ENCODE measurements at places on chromosomes 5 and 9.

- no peak for DNase-seq
Measured at GRCh38 chr5:3818624-3819023, 223.0 kb downstream of the IRX1 start.

- no peak for DNase-seq
Measured at GRCh38 chr5:153211076-153211475, 279.4 kb upstream of the GRIA1 start.

DNA sequence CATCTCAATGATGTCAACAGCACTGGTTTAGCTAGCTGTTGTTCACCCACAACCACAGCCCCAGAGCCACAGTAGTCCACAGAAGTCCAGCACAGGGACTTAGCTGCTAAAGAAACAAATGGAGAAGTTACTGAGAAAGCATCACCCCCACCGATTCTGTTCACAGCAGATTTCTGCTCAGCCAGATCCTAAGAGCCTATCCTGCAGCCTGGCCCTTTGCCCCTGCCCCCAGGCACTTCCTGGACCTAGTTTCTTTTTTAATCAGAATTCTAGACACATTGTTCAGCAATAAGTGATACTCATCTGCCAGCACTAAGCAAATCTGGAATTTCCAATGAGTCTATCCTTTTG is 7.4 kb downstream of the B4GALT1 start:
- DNase-seq, result no peak

GRCh38 chr5:1367149-1367548 is 22.2 kb upstream of the CLPTM1L start:
- no peak for DNase-seq

- no peak for DNase-seq
Measured at GRCh38 chr9:129569502-129570449, 51.1 kb downstream of the C9orf50 start.

GRCh38 chr5:151054709-151055108 is 26.1 kb downstream of the TNIP1 start:
- no peak for DNase-seq

DNA sequence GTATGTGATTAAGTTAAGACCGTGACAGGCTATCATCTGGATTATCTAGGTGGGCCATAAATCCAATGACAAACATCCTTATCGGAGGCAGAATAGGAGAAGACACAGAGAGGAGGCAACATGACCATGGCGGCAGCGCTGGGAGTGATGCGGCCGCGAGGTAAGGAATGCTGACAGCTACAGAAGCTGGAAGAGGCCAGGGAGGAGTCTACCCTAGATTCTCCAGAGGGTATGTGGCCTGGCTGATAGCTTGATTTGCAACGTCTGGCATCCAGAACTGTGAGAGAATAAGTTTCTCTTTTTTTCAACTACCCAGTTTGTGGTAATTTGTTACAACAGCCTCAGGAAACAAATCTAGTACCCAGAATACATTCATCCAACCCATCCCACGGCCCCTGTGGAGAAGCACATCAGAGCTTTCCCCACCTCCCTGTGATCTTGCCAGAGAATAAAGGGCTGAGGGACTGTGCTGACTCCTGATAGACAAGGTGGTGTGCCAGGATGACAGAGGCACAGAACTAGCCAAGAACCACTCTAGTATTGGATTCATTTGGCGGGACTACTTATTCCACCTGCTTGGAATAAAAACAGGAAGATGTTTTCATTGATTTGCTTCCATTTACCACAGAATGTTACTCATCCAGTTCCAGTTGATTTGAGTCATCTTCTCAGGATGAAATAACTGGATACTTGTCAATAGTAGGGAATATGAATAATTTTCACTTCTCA is 187.4 kb downstream of the MAN2A1 start:
- DNase-seq, result no peak

DNA sequence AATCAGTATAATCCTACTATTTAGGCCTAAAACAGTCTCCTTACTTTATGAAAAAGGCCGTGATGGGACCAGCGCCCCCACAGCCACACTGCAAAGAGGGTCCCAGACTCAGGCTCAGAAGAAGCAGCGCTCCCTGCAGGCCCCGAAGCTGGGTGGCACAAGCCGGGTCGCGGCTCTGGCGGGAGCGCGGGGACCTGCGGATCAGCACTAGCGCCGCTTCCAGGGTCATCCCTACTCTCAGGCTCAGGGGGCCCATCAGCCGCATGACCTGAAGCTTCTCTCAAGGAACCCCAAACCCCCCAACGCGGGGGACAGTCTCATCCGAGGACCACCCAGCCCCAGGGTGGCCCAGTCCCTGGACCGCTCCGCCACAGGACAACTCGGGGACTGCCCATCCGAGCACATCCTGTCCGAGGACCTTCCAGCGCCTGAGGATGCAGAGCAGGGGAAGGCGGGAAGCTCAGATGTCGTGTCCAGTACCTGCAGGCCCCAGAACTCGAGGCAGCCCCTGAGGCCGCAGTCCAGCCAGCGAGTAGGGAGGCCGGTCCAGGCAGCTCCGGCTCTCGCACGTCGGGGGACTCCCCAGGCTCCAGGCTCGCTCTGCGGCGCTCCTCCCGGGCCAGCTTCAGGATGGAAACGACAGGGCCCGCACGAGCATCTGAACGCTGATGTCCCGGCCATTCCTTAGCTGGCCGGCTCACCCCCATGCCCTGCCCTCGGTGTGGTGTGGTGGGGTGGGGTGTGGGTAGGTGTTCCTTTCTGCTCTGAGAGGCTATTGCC is 32.4 kb upstream of the CDK20 start:
- DNase-seq, result no peak

DNA sequence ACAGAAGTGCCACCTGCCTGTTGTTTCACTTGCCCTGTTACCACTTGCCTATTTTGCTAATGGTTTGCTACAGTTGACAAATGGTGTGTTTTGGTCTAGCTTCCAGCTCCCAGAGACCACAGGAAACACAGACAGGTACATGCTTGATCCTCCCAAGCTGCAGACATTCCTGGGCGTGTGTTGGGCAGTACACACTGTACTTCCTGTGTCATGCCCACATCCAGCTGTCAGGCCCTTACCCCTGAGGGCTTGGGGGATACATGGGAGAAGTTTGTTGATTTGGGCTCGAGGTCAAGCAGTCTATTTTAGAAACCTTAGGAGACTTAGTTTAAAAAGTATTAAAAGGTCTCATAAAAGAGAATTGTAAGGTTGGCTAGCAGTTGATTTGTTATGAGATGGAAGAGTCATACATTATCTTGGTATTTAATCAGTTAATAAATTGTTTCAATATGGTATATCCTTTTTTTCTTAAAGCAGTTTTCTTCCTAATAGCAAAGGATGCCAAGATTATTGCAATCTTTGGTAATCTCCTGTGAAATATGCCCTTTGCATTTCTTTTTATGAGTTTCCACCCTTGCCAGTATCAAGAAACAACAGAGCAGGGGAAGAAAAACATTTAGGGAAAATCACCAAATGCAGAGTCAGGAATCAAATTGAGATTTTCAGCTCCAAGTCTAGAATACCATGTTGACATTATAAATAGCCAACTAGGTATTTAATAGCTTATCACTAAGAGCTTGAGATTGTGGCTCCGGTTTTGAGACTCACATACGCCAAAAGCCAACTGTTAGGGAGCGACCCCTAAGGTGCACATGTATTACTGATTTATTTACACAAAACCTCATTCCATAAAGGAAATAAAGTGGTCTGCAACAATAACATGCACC is 52.3 kb upstream of the CD180 start:
- DNase-seq, result no peak

DNA sequence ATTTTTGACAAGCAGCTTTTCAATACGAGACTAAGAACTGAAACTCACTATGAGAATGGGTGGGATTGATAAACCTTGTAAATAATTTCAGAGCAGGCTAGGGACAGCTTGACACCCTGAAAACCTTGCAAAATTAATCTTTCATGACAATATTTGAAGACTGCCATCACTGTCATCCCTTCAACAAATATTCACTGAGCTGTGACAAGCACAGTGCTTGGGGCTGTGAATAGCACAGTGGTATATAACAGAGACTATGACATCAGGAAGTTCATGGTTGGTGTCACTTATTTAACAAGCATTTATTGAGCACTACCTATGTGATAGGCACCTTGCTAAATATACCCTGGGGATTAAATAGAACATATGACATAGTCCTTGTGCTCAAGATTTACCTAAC is 741.0 kb upstream of the RIOK2 start:
- DNase-seq, result no peak

GRCh38 chr9:79492092-79493009 is 79.4 kb upstream of the TLE4 start:
- DNase-seq, result no peak

GRCh38 chr5:35828082-35828598 is 28.6 kb upstream of the IL7R start:
- DNase-seq, result no peak

DNA sequence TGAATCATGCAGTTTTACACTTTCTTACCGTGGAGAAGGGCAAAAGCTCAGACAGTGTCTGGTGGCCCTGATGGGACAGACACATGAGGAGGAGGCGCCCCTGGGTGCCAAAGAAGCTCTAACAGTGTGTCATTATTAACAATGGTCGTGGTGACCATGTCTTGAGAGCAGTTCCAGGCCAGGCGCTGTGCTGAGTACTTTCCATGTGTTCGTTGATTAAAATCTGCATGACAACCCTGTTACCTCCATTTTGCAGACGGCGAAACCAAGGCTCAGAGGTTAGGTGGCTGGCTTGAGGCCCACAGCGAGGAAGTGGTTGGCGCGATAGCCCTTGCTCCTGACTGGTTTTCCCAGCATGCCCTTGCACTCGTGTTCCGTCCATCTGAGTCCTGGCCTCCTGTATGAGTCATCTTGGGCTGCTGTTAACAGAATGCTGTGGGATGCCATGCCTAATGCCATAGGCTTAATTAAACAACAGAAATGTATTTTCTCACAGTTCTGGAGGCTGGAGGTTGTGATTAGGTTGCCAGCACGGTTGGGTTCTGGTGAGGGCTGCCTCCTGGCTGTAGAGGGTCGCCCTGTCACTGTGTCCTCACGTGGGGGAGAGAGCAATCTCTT is 92.0 kb downstream of the AMBP start:
- DNase-seq, result no peak

DNA sequence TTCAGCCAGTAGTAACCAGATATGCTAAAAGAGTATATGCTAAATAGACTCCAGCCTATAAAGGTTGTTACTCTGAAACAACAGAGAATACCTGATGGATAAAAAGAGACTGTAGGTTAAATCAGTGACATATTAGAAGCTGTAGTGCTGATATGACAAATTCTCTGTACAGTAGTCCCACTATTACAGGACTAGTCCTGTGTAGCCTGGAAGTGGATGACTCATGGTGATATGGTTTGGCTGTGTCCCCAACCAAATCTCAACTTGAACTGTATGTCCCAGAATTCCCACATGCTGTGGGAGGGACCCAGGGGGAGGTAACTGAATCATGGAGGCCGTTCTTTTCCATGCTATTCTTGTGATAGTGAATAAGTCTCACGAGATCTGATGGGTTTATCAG is 276.2 kb upstream of the POU5F2 start:
- DNase-seq, result no peak

- no peak for DNase-seq
Measured at GRCh38 chr5:177495243-177496060, 2.0 kb downstream of the PDLIM7 start.

DNA sequence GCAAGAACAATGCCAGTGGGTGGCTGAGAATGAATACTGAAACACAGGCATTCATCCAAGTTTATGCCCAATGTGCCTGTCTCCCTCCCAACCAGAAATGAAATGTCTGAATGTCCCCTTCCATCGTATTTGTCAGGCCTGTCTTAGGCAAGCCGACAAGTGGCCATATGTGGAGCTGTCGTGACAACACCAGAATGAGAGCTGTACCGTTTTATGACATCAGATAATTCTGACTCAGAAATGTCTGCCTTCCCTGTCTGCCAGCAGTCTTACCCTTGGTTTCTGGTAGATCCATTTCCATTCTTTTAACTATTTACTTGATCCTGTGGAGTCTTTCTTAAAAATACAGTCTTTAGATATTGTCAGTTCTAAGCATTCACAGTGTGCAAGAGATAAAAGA is 211.8 kb downstream of the NR3C1 start:
- no peak for DNase-seq

DNA sequence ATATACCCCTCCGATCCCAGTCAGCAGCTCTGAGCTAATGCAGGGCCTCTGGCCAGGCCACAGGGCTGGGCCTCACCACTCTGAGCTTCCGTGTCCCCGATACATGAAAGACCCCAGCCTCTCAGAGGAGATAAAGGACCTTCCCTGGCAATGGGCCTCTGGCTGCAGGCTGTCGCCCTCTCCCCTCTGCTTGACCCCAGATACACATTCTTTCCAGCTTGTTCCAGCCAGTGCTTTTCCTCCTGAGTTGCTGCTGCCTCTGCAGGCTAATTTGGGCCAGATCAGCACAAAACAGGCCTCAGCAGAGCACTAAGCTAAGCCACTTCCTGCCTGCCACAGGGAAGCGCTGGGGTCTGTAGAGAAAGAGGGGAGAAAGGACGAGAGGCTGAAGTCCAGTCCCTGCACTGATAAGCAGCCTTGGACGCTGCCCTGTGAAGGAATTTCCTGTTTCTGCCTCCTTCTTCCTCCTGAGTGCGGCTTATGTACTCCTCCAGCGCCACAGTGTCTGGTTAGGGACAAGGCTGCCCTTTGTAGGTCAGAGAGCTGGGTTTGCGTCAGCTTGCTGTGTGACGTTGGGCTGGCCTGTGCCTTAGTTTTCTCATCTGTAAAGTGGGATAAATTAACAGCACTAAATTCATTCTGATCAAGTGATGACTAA is 73.0 kb upstream of the IL17B start:
- DNase-seq, result no peak

GRCh38 chr5:34857161-34857560 is 18.2 kb downstream of the TTC23L start:
- no peak for DNase-seq

GRCh38 chr9:132474253-132474652 is 64.2 kb downstream of the CFAP77 start:
- DNase-seq, result no peak

DNA sequence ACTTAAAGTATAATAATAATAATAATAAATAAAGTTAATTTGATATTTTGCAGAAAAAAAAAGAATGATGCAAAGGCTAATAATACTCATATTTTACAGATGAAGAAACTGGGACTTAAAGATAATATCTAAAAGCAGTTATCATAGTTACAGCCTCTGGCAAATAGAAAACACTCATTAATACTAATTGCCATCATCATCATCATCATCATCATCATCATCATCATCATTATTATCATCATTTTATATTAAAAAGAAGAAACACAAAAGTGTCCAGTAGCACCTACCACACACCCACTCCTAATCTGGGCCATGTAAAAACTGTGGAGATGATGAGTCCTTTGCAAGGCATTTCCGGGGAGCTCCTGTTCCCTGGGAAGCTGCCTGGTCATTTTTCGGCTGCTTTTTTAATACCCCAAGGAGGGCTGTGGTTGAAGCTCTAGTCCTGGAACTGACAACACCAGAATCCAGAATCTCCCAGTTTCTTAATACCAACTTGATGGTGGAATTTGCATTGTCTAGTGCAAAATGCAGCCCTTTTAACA is 70.8 kb downstream of the HTR4 start:
- no peak for DNase-seq
